SK-N-MC (cell line): ENCODE measurements at places on chromosomes 6 and 20.

DNA sequence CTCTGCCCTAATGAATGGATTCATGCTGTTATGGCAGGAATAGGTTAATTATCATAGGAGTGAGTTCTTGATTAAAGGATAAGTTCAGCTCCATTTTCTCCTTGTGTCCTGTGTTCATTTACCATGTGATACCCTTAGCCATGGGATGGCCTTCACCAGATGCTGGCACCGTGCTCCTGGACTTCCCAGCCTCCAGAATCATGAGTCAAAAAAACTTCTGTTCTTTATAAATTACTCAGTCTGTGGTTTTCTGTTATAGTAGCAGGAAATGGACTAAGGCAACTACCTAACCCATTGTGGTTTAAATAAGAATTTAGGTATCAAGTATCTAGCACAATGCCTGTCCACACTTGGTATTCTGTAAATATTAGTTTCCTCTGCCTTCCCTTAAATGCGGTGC, 223.5 kb downstream of the MEI4 start:
- DNase-seq = no peak

DNA sequence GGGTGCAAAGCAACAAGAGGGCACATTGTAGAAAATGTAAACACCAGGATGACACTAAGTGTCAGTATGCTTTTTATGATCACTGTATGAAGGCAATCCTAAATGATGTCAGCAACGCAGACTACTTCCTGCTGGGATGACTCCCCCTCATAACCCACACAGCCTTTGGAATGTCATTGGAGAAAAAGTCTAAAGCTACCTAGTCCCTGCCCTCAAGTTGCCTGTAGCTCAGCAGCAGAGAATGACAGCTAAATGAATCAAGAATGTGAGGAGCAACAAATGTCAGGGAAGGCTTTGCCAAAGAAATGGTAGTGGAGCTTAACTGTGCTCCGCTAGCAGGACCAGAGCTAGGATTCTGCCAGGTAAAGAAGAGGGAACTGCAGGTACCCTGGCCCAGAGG, 555.6 kb downstream of the CD83 start:
- DNase-seq = no peak

DNA sequence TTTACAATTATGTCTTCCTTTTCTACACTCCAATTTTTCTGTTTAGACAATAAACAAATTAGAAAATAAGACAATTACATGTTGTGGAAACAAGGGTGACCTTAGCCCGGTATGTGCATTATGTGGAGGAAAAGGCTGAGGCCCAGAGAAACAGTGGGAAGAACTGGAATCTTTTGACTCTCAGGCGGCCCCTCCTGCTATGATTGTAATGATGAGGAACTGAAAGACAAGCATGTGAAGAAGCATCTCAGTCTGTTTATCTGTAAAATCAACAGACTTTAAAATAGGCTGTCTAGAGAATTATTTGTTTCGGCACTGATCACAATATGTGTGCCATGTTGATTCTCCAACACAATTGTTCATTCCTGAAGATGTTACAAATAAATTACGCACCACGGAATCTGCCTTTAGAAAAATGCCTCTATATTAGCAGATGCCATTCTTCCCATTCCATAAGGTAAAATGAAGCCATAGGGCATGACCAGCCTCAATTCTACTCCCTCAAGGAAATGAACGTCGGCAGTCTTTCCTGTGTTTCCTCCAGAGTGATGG, 1201.6 kb upstream of the CITED2 start:
- DNase-seq = no peak

DNA sequence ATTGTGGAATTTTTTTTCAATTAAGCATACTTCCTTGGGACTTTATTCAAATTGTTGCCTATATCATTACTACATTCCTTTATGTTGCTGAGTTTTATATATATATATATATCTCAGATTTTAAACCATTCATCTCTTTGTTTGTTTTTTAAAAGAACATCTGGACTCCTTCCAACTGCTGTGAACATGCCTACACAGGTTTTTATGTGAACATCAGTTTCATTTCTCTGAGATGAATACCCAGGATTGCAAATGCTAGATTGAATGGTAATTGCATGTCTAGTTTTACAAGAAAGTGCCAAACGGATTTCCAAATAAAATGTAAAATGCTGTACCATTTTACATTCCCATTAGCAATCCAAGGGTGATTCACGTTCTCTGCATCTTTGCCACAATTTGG, 1289.3 kb downstream of the HACE1 start:
- DNase-seq = no peak

GRCh38 chr20:24672181-24672880, 202.9 kb downstream of the SYNDIG1 start:
- DNase-seq = no peak

- DNase-seq = no peak
These were observed 214.0 kb downstream of the WDR27 start for GRCh38 chr6:169487579-169488436.
